ENCODE measurements at places on chromosomes 1 and 21.

- DNase-seq, result no peak
Measured at GRCh38 chr1:116735246-116735645, 19.0 kb upstream of the CD2 start.

DNA sequence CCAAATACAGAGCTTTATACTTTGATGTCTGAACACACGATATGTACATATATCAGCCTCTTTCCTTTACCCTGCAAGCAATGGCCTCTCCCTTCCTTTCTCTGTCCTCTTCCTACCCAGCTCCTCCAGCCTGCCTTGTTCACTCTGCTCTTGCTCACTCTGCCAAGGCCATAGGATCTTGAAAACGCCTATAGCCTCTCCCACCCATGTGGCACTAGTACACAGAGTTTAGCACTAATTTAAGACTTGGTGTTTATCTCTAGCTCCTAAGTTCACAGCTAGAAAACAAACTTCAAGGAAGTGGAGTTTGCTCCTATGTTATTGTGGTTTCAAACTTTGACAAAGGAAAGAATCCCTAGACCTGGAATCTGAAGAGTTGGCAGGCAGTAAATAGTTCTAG lies 225.0 kb upstream of the RUNX1 start:
- DNase-seq, result no peak

DNA sequence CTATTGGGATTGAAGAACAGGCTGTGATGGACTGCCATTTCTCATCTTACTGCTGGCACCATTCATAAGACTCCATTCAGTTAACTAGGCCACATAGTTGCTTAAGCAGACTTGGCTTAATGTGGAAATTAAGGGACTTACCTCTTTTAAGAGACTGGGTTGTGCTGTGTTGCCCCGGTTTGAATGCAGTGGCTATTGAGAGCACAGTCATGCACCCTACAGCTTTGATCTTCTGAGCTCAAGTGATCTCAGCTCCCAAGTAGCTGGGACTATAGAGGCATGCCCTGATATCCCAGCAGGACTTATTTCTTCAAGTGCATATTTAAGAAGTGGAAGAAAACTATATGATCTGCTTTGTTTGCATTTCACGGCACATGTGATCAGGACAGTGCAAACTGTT lies 181.1 kb downstream of the RASAL2 start:
- DNase-seq, result no peak

GRCh38 chr21:31552826-31553225 lies 106.7 kb upstream of the SOD1 start:
- no peak for DNase-seq

DNA sequence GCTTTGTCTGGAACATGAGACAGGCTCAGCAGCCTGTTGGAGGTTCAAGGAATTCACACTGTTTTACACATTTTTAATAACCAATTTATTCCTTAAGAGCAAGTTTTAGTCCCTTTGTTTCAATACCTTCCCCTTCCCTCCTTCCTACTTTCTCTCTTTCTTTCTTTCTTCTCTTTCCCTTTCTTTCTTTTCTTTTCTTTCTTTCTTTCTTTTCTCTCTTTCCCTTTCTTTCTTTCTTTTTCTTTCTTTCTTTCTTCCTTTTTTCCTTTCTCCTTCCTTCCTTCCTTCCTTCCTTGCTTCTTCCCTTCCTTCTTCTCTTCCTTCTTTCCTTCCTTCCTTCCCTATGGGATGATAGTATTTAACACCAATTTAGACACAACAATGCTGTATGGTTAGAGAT lies 164.2 kb downstream of the CENPF start:
- no peak for DNase-seq

DNA sequence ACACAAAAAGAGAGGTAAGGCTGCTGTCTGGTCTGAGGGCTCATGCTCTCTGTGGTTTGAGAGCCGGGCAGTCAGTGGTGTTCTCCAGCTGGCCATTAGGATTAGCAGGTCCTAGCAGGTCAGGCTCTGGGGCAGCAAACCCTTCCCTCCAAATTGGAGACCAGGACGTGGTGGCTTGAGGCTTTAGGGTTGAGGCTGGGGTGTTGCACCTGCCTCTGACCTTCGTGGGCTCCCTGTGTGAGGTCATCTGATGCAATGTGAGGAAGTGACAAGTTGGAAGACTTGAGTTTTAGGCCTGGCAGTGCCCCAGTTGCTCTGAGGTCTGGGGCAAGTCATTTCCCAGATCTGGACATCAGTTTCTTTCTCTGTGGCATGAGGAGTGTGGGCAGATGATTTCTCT lies 24.4 kb downstream of the SZRD1 start:
- DNase-seq, result no peak

GRCh38 chr21:43312011-43312410 lies 114.9 kb downstream of the SIK1 start:
- no peak for DNase-seq

GRCh38 chr1:3520419-3521378 lies 66.2 kb downstream of the ARHGEF16 start:
- DNase-seq, result no peak

DNA sequence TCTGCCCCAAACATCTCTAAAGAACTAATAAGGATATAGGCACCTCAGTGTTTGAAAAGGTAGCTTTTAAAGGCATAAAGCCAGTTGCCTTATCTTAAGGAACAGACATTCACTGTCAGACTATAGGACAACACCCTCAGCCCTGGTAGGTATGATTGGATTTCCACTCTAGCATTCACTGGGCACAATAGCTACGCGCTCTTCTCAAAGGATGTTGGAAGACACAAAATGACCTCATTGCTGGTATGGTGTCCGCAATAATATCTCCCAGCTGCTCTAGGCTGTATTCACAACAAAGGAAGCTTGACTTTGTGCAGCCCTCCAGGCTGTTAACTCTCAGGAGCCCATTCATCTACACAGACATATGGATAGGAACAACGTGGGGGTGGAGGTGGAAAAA lies 119.4 kb upstream of the CXADR start:
- DNase-seq, result no peak

GRCh38 chr21:41899426-41900202 lies 20.5 kb upstream of the PRDM15 start:
- no peak for DNase-seq

- no peak for DNase-seq
Measured at GRCh38 chr1:64759968-64760367, 15.1 kb downstream of the RAVER2 start.

DNA sequence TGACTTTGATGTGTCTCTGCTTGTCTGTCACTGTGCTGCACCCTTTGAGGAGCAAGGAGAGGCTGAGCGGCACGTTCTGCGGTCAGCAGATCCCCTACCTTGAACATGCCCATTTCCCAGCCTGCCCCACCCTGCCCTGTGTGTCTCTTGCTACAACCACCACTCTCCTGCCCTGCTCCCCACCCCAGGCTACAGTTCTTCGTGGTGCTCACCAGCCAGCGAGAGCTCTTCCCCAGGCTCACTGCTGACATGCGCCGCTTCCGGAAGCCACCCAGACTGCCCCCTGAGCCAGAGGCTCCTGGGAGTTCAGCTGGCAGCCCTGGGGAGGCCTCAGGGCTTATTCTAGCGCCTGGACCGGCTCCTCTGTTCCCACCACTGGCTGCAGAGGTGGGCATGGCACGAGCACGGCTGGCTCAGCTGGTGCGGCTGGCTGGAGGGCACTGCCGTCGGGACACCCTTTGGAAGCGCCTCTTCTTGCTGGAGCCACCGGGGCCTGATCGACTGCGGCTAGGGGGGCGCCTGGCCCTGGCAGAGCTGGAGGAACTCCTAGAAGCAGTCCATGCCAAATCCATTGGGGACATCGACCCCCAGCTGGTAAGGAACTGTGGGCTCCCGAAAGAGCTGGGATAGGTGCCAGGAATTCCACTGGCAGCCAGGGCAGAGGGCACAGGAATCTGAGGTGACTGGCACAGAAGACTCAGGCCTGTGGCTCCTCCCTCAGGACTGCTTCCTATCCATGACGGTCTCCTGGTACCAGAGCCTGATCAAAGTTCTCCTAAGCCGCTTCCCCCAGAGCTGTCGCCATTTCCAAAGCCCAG lies 5.6 kb downstream of the HYI start:
- DNase-seq, result no peak

DNA sequence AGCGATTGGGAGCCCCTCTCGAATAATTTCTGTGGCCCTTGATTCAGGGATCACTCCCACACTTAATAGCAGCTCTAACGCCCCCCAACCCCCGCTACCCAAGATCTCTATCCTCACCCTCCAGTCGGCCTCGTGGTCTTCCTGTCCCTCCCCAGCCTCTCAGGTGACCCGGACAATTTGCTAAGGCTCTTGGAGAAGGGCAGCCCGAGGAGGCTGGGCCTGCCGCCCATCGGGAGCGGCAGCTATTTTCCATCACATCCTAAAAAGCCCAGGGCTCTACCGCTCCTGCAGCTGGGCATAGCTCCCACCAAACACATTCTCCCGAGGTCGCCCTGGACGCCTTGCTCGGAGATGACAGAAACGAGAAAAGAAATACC lies 12.0 kb upstream of the PHLDA3 start:
- no peak for DNase-seq

DNA sequence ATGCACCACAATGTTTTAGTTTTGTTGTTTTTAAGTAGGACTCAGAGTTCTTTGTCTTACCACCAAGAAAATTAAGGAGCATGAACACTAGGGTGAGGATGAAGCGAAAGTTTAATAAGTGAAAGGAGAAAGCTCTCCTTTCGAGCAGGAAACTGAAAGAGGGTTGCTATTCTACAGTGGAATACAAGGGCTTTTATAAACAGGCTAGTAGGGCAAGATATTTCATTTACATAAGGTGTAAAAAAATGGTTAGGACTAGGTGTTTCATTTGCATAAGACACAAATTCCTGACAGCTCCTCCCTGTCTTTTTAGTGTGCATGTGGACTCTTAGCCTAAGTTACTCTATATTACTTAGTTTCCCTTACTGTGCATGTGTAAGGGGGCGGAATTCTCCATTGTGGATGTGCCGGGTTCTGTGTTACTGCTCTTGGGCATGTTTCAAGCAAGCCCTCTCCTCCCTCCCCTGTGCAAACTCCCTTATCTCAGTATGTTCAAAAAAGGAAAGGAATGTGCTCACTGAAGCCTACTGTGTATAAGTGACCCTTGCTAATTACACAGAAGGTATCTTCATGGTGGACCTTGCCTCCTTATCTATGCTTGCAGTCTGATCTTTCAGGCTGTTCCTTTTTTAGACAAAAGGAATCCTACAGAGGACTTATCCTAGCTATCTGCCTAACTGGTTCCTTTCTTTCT lies 7.3 kb downstream of the TSHB start:
- DNase-seq, result no peak

DNA sequence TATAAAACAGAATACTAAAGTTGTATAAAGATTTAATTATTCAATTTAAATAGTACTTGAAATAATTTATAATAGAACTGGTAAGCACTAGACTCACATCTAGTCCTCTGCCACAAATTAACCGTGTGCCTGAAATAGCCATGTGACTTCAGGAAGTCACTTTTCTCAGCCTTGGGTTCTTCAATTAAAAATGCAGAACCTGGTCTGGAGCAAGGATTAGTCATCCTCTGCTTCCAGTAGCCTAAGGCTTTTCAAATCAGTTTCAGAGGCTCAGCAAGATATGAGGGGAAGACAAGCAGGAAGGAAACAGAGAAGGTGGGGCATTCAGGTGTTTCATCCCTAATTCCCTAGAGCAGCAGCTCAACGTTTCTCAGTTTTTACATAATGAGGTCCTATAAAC lies 23.0 kb downstream of the DPH5 start:
- no peak for DNase-seq

GRCh38 chr1:15028102-15028501 lies 125.4 kb upstream of the TMEM51 start:
- no peak for DNase-seq

GRCh38 chr1:221869779-221870178 lies 127.9 kb upstream of the DUSP10 start:
- no peak for DNase-seq

DNA sequence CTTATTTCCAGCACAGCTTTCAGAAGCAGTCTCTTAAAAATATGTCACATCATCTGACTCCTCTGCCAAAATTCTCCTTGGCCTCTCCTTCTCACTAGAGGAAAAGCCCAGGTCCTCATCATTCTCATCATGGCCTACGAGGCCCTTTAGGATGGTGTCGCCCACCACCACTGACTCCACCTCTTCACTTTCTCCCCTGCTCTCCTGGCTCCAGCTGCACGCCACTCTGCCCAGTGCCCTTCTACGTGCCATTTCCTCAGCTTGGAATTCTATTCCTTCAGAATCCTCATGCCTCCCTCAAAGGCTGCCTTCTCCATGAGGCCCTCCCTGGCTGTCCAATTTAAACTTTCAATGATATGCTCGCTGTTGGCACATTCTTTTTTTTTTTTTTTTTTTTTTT lies 25.3 kb upstream of the BTG2 start:
- no peak for DNase-seq

- DNase-seq, result no peak
Measured at GRCh38 chr1:192535916-192536664, 39.5 kb upstream of the RGS1 start.

DNA sequence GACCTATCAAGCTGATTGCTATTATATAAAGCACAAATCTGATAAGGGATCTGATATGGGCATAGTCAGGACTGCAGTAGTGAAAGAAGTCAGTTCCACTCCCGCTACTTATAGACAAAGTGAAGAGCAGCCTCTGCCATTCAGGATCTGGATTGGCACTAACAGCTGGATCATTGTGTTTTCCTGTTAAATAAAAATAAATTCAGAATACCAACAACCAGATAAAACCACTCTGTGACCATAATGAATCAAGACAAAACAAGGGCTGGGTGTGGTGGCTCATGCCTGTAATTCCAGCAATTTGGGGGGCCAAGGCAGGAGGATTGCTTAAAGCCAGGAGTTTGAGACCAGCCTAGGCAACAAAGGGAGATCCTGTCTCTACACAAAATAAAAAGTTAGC lies 5.0 kb upstream of the GLRX2 start:
- no peak for DNase-seq

All from activated CD4-positive, CD25-positive, alpha-beta regulatory T cell (primary cell).